Suppressor macrophage (primary cell): ENCODE measurements at places on chromosomes 2 and 18.
A peak's percentile ranks its signal among the peaks of the same experiment; 100 is the strongest.

DNA sequence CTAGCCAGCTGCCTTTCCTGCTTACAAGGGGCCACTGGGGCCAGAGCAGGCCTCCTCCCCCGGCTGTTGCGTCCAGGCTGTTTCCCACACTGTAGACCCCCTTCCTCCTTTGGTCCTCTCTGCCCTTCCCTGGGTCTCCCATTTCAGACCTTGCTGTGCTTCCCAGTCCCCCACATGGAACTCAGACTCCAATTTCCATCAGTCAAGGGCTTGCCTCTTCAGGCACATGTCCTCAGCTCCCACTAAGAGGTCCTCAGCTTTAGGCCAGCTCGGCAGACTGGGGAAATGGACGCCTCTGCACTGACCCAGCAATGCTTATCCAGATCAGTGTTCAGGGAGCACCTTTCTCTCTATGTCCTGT, 98.0 kb upstream of the BZW1 start:
- no peak for DNase-seq

DNA sequence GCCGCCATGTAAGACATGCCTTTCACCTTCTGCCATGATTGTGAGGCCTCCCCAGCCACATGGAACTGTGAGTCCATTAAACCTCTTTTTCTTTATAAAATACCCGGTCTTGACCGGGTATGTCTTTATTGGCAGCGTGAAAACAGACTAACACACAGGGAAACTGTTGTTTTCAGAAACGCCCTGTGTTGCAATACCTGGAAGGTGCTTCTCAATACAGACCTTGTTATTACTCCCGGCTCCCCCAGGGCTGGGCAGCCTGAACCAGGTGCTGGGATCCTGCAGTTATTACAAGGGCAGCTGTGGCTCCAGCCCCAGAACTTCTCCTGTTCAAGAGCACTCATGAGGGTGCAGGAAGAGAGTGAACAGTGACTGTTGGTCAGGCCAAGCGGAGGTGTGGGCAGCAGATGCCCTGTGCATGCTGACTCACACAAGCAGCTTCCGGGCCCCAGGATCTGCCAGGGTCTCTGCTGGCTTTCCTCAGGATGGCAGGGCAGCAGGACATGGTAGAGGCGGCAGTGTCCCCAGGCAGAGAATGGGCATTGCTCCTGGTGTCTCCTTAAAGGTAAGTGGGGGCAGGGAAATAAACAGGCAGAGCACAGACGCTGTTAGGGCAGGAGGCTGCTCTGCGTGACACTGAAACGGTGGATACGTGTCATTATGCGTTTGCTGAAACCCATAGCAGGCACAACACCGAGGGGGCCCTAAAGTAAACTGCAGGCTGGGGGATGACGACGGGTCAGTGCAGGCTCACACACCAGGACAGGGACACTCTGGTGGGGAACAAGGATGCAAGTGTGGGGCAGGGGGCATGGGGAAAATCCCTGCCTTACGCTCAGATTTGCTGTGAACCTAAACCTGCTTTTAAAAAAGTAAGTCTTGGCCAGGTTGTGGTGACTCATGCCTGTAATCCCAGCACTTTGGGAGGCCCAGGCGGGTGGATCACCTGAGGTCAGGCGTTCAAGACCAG, 89.1 kb downstream of the NDUFA10 start:
- peak; percentile 47 for DNase-seq

DNA sequence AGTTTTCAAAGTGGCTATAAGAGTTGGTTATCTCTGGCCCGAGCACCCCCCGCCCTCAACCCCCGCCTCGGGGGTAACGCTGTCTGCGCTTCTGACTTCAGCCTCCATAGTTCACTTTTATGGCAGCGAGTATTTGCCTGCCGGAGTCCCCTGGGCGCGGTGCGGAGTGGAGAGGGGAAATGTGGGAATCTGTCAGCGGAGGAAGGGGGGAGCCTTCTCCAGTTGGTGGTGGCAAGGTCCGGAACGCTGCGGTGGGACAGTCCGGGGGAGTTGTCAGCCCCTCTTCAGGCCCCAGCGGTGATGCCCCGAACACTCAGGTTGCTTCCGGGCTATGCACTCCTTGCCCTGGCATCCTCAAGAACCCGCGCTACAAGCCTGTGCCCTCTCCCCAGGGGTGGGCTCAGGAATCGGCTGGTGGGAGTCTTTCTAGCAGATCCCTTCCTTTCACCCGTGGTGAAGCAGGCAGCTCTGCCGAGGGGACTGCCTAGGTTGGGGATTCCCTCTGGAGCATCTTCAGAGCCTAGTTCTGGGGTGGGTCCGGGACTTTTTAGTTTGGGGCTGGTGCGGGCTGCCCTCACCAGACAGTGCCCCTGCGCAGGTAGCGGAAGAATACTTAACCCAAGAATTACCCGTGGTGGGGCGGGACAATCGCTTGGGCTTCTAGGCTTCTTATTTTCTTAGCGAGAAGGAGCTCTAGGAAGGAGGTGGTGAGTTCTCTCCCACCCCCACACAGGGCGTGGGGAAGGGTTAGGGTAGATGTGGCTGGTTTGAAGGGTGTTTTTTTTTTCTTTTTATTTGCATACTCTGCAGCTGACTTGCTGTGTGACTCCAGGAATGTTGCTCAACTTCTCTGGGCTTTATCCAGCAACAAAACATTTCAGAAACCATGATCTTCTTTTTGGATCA, 1.6 kb downstream of the ATOH8 start:
- DNase-seq: no peak

- DNase-seq: peak; percentile 95
Observed at GRCh38 chr2:68387408-68388350, 22.6 kb downstream of the PLEK start.

GRCh38 chr2:18119883-18120282, 241.4 kb downstream of the KCNS3 start:
- no peak for DNase-seq

GRCh38 chr2:20129331-20130159, 78.1 kb upstream of the LAPTM4A start:
- DNase-seq: no peak

DNA sequence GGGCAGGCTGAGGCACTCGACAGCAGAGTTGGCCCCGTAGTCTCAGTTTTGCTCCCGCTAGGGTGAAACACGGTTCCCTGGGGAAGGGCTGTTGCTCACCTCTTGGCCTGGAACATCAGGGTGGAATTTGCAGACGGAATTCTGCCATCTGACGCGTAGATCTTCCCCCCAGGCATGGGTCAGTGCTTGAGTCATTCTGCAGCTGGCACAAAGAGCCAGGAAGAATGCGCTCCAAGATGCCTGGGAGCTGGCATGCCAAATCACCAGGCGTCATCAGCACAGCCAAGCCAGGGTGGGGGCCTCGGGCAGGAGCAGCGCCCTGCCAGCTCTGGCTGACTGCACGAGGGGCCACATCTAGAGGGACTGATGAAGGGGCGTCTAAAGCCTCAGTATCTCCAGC, 42.7 kb downstream of the ODC1 start:
- DNase-seq: no peak

DNA sequence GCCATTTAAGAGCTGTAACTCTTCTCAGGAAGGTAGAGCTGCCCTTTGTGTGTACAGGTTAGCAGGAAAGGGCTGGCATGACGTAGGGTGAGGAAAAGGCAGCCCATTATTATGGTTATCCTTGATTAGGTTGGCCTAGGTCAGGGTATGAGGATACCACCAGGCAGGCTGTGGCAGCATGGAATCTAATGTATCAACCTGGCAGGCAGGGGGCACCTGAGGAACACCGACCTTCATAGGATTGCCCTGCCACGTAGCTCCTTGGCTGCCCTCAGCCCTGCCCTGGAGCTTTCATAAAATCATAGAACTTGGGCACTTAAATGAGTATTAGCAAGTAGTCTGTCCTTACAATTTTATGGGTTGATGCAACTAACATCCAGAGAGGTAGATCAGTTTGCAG, 261.6 kb downstream of the LTBP1 start:
- DNase-seq: no peak

GRCh38 chr2:27390822-27391679, 10.5 kb upstream of the ZNF513 start:
- no peak for DNase-seq

GRCh38 chr2:726169-726568, 49.0 kb upstream of the TMEM18 start:
- no peak for DNase-seq

DNA sequence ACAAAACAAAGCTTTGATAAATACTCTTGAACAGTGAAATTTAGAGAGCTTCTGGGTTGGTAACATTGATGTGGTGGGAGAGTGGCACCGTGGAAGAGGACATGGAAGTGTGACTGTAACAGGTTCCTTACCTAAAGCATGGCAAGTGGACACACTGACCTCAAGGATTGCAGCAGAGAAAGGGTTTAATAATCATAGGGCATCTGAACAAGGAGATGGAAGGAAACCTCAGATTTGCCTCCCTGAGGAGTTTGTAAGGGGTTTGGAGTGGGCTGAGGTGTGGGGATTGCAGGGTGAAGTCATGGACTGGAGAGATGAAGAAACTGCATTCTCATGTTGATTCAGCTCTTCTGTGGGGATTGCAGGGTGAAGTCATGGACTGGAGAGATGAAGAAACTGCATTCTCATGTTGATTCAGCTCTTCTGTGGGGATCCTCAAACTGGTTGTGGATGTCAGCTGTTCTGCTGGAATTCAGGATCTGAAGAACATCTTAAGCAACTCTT, 83.8 kb upstream of the TLK1 start:
- DNase-seq: peak; percentile 77

- DNase-seq: peak; percentile 96
Observed at GRCh38 chr2:156334496-156335478, 2.3 kb upstream of the NR4A2 start.

DNA sequence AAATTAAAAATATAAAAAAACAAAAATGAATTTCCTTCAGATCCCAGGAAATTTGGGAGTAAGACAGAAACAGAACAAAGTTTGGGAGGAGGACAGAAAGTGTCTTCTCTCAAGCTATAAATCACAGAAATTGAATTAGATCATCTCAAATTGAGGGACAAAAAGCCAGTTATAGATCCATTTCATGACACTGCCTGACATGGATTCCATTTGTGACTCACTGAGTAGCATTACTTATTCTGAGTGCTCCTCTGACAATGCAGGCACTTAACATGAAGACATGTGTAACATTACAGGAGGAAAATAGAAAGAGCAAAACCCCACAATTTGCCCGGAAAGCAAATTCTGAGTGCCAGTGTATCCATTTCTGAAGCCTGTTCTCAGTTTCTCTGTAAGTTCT, 63.9 kb upstream of the CREB1 start:
- DNase-seq: no peak

DNA sequence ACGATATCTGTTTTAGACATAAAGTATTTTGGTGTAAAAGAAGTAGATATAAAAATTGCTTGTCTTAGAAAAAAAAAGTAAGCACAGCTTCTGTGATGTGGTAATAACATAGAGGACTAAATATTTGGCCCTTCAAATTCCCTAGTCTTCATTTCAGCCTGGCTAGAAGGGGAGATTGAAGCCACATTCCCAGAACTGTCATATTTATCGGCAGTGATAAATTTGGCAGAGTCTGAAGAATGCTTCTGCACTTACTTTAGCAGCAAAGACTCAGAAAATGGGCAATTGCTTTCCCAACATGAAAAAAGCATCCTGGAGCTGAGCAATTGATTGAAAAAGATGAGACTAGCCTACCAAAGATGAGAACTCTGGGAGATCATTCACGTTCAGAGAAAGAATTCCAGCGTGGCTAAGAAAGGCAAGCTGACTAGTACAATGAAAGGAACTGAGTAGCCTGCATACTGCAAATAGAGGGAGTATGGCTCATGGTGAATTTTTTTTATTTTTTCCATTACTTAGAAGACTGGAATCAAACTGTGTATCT, 278.7 kb upstream of the KLHL29 start:
- no peak for DNase-seq

- DNase-seq: no peak
Observed at GRCh38 chr2:212414767-212415211, 123.8 kb downstream of the ERBB4 start.

DNA sequence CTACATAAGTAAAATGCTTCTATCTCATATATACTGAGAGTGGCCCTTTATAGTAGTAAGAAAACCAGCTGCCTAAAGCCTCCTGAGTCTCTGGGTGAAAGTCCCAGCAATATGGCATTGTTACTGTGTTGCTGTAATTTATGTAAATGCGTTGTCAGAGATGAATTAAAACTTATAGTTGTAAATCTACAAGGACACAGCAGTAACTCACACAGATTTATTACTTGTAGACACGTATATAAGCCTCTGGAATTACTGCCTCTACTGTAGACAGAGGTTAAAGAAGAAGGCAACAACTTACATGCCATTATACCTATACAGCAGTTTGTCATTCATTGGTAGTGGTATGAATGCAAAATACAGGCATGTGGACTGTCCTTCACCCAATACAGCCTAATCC, 169.1 kb upstream of the BOD1L2 start:
- no peak for DNase-seq

DNA sequence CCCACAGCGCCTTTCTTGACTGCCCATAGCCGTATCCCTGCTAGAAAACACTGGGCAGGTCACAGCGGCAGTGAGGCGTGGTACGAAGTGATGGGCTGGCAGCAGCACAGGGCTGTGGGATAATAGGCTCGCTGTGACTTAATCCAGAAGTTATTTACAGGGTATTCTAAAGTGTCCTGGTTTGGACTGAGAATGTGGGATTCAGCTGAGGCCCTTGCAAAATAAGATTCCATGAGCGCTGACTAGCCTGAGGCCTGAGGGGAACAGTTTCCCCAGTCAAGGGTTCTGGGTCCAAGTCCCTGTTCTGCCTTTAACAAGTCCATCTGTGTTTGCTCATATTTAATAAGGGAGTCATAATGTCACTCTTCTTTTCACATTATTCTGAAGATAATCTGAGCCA, 34.6 kb downstream of the SETBP1 start:
- no peak for DNase-seq

DNA sequence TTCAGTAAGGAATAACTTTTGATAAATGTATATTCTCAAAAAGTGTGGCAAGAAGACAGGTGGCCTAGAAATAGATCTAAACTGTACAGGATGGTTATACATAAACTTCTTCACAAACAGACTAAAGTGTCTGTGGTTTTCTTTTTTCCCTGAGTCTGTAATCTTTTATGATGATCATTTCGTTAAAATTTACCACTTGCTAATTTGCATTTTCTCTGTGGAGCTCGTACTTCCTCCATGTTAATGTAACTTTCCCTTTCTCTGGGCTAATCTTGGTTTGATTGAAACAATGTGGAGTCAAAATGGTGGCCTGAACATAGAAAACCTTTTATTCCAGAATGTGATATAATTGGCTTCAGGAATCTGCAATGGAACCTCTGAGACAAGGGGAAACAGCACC, 166.2 kb downstream of the FTCDNL1 start:
- DNase-seq: no peak

- DNase-seq: no peak
Observed at GRCh38 chr2:180840641-180841040, 139.8 kb upstream of the UBE2E3 start.
